ENCODE measurements at places on chromosomes 3 and 15.

GRCh38 chr3:177574222-177574856 lies 377.1 kb upstream of the TBL1XR1 start:
- peak; percentile 25 for DNase-seq

- no peak for DNase-seq
Observed at GRCh38 chr3:161265916-161266571, 44.9 kb downstream of the NMD3 start.

- DNase-seq: no peak
Observed at GRCh38 chr3:152760591-152760990, 74.3 kb upstream of the P2RY1 start.

GRCh38 chr3:61637088-61638051 lies 76.0 kb downstream of the PTPRG start:
- no peak for DNase-seq

- DNase-seq: no peak
Observed at GRCh38 chr3:127787571-127788365, 34.5 kb downstream of the MGLL start.

DNA sequence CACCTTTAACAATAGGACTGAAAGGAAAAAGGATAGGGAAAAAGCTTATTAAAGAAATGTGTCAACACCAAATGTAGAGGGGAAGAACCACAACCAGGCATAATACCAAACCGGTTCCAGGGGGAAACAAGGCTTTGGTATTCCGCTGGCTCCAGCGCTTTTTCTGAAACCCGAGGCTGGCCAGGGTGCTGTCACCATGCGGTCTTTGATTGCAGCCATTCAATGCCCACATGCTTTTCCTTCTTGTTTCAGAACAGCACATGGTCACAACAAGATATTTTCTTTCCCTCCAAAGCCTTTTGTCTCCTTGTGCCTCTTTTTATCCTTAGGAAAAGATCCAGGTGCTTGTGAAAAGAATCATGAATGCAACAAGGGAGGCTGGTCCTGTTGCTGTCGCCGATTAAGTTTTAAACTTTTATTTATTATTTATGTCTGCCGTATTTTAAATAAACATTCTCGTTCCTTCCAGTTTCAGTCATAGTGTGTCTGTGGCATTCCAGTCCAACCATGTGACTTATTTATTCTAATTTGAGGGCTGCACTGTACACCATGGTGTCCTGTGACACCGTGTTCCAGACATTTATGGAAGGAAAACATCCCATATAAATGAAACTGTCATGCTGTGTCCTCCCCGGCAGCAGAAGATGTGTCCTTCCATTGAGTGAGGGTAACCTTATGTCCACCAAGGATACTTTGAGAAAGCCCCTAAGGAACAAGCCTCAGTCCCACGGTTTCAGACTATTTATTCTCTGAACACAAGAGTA lies 41.1 kb downstream of the CCK start:
- DNase-seq: no peak

DNA sequence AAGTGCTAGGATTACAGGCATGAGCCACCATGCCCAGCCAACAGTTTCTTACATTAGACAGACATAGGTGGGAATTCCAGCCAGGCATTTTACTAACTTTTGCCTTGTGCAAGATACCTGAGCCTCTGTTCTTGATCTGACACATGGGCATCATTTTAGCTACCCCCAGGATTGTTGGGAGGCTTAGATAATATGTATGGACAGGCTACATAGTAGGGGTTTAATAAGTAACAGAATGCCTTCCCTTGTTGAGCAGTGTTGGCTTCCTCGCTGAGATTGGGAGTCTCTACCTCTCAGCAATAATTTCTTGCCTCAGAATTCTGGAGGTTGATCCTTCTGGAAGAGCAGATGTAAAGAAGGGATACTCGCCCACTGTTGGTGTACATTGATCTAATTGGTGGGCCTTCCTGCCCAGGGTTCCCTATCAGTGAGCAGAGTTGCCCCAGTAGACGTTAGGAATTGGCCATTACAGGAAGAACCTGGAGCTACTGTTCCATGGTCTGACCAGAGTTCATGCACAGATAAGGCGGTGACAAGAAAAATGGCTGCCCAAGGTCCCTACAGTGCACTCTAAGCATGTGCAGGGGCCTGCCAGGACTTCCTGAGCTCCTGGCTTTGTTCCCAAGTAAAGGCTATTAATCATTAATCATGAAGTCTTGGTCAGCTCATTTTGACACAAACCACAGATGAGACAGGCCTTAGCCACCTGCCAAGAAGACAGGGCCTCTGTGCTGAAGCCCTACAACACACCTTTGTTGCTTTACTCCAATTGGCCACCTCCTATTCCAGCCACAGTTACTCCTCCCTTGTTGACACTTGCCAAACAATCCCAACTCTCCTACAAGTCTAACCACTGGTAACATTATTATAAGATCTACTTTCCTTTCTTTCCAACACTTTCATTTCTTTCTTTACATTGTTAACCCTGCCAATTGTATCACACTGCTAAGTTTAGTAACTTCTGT lies 5.0 kb upstream of the IL17RE start:
- DNase-seq: no peak

DNA sequence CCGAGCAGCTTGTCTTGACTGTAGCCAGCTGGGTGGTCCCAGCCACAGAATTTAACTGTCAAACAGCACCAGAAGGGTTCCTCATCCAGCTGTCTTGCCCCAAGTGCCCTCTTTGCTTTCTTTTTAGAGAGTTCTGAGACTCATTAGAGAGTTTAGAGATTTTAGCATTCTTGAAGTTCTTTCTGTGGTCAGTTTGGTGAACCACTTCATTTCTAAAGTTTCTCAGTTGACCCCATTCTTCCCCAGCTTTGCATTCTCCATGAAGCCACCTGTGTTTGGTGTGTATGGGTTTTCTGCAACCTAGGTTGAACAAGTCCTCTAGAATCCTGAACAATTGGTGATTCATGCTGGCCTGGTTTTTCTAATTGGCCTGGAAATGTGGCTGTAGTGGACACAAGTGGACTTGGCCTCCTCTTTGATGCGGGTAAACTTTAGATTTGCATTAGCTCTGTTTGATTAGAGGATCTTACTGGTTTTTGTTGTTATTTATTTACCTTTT lies 33.7 kb downstream of the FLNB start:
- DNase-seq: no peak

DNA sequence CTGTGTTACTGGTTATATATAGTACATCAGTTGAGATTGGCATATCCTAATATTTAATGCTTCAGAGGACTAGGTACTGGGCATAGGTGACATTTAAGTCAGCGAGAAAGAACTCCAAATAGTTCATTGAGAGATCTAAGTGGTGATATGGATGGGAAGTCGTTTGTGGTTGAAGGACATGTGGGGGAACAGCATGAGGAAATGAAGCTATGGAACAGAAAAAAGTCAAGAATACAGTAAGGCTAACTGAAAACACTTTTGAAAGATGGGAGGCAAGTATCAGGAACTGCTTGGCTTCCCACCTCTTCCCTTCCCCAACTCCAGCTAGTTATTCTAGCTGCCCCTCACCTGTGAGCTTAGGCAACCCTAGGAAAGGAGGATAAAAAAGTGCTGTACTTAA lies 3.7 kb upstream of the MYO5A start:
- no peak for DNase-seq

DNA sequence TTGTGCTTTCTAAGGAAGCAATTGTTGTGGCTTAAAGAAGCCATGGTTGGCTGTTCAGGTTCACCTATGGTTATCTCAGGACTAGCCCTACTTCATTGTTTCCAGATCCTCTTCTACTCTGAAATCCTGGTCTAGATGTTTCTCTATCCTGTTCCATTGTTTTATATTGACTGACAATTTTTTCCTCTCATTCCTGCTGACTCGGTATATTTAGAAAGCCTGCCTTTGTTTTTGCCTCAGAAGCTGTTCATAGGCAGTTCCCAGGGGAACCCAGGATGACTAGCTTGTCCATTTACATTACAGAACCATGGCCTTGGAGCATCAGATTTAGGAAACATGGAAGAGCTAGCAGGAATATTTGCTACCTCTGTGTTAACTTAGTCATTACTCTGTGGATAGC lies 64.0 kb downstream of the SLC9C1 start:
- no peak for DNase-seq

- DNase-seq: no peak
Observed at GRCh38 chr3:128468285-128468790, 1.6 kb upstream of the DNAJB8 start.

GRCh38 chr15:78850941-78851755 lies 21.5 kb upstream of the MORF4L1 start:
- DNase-seq: peak; percentile 31

- no peak for DNase-seq
Observed at GRCh38 chr3:125236331-125236903, 23.9 kb upstream of the SLC12A8 start.

- DNase-seq: no peak
Observed at GRCh38 chr3:15420871-15421270, 6.5 kb downstream of the METTL6 start.

- no peak for DNase-seq
Observed at GRCh38 chr3:26280517-26280916, 342.1 kb upstream of the LRRC3B start.

DNA sequence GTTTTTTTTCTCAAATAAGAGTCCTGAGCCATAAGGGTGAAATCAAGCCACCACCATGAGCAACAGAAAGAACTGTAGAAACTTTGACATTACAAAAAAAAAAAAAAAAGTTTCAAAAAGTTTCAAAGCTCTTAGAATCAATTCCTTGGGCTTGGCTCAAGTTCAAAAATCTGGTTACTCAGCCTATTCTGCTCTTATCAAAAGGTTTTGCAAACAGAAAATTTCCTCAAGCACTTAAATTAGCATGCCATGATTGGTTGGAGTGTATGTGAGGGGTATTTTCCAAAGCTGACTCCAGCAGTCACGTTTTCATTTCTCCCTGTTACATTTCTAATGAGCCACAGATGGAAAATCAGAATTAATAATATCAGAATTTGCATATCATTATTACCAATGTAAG lies 12.1 kb upstream of the PEX5L start:
- DNase-seq: no peak

- no peak for DNase-seq
Observed at GRCh38 chr3:72797773-72798543, 50.3 kb downstream of the SHQ1 start.

GRCh38 chr3:141460097-141460704 lies 26.6 kb upstream of the RASA2 start:
- DNase-seq: peak; percentile 94

DNA sequence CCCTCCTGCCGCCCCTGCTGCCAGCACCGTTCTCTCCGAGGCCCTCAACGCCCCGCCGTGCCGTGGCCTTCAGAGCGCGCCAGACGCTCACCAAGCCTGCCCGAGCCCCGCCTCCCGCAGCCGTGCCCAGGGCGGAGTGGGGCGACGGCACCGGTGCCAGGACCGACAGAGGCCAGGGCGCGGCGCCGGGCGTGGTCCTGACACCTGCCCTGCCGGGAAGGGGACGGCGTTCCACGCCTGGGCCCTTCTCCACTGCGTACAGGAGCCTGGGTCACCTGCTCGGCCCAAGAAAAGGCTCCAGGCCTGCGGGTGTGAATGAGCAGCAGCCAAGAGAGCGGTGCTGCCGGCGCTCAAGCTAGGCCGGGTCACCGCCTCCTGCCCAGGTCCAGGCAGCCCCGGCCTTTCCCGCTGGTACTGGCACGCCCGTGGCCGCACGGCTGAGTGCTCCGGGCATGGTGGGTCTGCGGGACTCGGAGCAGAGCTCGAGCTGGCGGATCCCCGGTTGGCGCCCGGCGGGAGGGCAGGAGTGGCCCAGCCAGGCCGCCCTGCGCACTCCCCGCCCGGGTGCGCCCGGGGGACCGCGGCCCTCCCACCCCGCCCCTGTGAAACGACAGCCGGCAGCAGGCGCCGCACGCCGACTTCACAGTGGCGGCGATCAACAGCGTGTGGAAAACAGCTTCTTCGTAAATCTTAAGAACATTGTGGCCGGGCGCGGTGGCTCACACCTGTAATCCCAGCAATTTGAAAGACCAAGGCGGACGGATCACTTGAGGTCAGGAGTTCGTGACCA lies 4.2 kb downstream of the OCA2 start:
- DNase-seq: no peak

- no peak for DNase-seq
Observed at GRCh38 chr15:78880242-78880533, 7.5 kb downstream of the MORF4L1 start.

- no peak for DNase-seq
Observed at GRCh38 chr15:51363383-51363782, 21.9 kb downstream of the GLDN start.

GRCh38 chr15:93067649-93068085 lies 21.3 kb downstream of the RGMA start:
- DNase-seq: no peak

GRCh38 chr3:9715764-9716437 lies 12.3 kb downstream of the CPNE9 start:
- no peak for DNase-seq

DNA sequence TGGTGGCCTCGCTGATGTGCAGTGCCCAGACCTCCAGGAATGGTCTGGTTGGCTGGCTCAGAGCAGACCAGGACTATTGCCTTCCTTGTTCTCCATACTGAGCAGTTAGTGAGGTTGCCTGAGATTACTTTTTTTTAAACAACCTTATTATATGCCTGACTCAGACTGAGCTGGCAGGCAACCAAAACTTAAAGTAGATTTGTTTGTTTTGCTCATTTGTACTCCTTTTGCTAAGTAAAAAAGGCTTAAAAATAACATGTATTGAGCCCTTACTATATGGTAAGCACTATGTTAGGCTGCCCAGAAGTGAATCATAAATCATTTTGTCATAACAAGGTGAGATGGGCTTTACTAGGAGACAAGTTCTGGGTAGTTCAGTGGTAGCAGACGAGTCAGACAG lies 92.4 kb downstream of the GHSR start:
- DNase-seq: no peak

- no peak for DNase-seq
Observed at GRCh38 chr3:184295771-184296170, 3.3 kb upstream of the PSMD2 start.

- DNase-seq: no peak
Observed at GRCh38 chr3:128490915-128491690, 1.9 kb downstream of the GATA2 start.

DNA sequence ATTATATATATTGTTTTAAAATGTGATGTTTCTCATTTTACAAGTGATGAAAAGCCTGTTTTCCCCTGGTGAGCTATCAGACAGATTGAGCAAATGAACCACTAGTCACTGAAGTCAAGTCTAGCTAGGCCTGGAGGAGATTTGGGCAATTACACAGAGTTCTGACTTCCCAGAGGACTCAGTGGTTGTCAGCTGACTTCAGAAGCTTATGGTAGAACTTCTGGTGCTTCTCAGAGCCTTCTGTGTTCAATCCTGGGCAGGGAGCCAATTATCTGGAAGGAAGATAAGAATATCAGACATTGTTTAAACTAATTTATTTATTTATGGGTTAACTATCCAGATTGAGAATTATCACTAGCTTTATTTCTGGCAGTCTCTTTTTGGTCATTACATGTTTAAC lies 37.7 kb upstream of the NAALADL2 start:
- DNase-seq: no peak

Data from neural crest cell (in vitro differentiated cells).